ENCODE measurements at places on chromosomes 5 and 9.

DNA sequence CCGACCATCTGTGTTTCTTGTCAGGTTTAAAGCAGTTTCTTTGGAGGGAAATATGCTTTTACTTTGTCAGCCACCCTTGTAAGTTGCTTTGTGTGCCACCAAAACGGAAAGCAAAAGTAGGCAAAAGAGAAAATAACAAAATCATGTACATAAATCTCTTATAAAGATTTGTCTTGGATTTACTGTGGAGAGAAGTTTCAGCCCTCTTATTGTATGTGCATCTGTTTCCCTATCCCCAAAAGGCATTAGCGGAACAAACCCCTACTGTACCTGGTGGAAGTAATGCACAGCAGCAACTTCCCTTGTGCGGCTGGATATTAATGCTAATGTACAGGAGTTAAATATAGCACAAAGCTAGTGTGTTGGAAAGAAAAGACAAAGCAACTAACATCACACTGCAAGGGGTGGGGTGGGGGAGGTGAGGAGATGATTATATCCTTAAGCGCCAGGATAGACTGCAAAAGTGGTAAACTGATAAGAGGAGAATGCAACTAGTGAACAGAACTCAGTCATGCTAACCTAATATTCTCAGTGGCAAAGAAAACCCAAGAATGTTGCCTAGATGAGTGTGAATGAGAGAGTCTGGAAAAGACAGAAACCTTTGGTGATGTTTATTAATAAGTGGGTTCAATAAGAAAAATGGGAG, 396.5 kb upstream of the MEF2C start:
- DNase-seq = no peak

DNA sequence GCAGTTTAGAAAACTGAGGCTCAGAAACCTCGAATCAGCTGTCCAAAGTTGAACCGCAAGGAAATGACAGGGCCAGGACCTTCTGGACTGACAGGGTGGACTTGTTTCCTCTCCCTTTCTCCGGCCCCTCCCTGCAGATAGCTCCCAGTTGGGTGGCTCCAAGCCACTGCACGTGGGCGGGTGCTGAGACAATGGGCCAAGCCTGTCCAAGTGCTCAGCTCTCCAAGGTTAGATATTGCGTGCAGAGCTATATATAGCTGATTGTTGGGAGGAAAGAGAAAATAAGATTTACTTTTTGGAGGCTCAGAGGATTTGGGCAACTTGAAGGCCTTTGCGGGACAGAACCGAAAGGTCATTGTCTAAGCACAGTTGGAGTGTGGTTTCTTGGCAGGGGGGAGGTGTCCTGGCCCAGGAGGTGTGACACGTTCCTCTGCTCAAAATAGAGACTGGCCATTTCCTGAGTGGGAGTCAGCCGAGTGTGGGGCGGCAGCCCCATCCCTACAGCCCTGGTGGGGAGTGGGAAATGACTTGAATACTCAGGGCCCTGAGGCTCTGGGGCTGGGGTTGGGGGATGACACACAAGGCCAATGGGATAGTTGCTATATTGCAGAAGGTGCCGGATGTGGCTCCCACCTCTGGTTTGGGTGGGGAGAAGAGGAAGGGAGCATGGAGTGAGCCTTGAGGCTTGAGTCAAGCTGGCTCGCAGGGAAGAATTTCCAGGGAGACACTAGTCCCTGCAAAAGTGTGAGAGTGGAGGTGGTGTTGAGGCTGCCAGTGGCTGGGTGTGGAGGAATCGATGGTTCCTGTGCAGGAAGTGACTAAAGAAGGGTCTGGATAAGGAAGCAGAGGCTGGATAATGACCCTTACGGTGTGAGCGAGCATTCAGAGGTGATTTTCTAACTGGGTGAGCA, 44.4 kb upstream of the SMAD5 start:
- no peak for DNase-seq

- no peak for DNase-seq
Measured at GRCh38 chr9:69215774-69216485, 41.9 kb downstream of the TJP2 start.

GRCh38 chr5:83475935-83476814, 4.6 kb downstream of the VCAN start:
- no peak for DNase-seq

DNA sequence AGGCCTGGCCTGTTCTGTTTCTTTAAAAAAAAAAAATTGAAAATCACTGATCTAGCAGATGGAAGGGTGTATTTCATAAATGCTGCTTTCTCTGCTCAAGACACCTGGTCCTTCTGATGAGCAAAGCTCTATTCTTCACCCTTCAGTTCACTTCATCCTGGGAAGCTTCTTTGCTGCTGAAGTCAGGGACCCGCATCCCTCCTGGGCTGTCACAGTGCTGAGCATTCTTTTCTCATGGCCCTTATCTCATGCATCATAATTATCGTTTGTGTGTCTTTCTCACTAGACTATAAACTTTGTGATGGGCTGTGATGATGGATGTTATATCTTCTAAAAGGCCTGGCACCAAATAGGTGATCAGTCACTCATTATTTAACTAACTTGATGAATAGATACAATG, 461.0 kb downstream of the GADD45G start:
- DNase-seq = no peak

GRCh38 chr5:124824637-124825158, 78.3 kb upstream of the ZNF608 start:
- DNase-seq = no peak

DNA sequence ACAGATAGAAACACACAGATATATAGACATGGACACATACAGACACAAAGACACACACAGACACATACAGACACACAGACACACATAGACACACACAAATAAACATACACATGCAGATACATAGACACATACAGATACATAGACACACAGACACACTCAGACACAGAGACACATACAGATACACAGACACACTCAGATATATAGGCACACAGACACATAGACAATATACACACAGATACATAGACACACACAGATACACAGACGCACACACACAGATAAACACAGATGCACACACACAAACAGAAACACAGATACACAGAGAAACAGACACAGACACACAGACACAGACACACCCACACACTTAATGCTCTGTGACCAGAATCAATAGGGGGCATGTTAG, 156.8 kb downstream of the IRX2 start:
- DNase-seq = no peak

DNA sequence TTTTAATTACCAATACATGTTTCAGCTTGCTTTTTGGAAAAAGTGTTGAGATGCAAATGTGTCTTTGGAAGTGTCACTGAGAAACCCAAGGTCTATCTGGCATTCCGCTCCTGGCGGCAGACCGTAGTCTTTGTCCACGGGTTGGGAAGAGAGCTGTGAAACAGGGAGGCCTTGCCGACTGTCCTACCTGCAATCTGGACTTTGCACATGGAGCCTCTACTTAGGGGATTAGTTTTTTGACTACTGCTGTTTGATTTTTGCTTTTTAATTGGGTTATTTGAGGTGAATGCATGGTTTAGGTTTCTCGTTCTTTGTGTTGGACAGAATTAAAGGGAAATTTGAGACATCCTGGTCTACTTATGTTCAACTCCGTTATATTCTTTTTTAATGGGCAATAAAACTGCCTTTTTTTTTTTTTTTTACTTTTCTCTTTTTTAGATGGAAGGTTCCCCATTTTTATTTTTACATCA, 25.7 kb downstream of the TRIO start:
- no peak for DNase-seq

GRCh38 chr5:34410411-34411139, 245.6 kb upstream of the RAI14 start:
- no peak for DNase-seq

- DNase-seq = no peak
Measured at GRCh38 chr5:100188339-100188738, 346.8 kb upstream of the FAM174A start.

GRCh38 chr5:128254789-128255188, 171.2 kb downstream of the SLC12A2 start:
- DNase-seq = no peak

- DNase-seq = no peak
Measured at GRCh38 chr9:94967482-94967881, 241.0 kb downstream of the AOPEP start.

- no peak for DNase-seq
Measured at GRCh38 chr9:16258191-16258590, 612.3 kb downstream of the BNC2 start.

DNA sequence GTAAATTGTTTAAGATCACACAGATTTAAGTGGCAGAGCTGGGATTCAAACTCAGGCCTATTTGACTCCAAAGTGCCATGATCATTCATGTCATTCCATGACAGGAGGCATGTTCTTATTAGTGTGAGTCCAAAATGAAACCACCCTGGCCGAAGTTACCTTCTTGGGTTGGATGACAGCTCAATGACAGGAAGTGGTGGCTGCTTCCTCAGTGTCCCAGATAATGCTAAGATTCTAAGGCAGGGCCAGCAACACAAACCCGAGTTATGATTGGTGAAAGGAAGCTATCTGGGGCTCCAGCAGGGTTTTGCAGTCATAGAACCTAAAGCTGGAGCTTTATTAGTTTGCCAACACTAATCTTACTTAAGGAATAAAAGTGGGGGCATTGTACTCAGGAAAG, 340.4 kb downstream of the SLIT3 start:
- no peak for DNase-seq

DNA sequence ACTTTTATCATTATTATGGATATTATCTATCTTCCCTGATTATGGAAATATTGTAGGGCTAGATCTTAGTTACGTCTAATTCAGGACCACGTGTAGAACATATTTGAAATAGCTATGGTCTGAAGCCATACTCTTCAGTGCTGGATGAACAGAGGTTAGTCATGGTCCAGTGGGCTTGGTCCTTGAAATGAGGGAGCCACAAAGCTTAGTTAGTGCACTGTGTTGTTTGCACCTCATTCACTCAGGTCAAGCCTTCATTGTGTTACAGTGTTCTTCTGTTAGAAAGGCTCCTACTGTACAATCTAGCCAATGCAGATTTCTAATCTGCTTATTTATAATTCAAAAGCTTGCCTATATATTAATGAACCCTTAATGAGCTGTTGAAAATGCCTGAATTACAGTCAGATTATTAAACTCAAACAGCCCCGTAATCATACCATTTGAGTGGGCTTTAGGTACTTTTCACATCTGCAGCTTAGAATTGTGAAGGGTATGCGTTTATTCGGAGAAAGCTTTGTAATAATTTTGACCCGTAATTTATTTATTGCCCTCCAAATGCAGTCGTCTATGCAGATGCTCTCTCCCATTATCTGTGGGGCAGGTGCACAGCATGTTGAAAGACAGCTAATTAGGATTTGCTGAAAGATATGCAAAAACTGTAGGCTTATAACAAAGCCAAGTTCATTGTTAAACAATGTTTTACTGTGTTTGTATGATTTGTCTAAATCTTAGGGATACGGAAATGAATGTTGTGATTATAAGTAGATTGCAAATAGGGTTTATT, 164.9 kb downstream of the PBX3 start:
- DNase-seq = no peak

DNA sequence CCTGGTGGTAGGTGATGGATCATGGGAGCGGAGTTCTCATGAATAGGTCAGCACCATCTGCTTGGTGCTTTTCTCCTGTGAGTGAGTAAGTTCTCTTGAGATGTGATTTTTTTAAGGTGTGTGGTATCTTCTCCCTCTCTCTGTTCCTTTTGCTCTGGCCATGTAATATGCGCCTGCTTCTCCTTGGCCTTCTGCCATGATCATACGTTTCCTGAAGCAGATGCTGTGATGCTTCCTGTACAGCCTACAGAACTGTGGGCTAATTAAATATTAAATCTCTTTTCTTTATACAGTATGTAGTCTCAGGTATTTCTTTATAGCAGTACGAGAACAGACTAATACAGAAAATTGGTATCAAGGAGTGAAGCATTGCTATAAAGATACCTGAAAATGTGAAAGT, 36.4 kb downstream of the UNC13B start:
- no peak for DNase-seq

DNA sequence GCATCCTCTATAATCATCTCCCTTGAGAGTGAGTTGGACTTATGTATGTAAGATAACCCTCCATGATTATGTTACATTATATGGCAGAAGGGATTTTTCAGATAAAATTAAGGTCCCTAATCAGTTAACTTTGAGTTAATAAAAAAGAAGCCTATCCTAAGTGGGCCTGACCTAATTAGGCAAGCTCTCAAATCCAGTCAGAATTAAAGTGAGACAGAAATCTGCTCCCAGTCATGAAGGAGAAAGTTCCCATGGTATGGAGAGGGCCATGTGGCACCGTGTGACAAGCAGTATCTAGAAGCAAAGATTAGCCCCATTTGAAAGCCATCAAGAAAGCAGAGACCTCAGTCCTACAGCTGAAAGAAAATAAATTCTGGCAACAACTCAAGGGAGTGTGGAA, 202.4 kb downstream of the PRELID2 start:
- no peak for DNase-seq

- no peak for DNase-seq
Measured at GRCh38 chr5:149729150-149729549, 960 bp upstream of the PPARGC1B start.

DNA sequence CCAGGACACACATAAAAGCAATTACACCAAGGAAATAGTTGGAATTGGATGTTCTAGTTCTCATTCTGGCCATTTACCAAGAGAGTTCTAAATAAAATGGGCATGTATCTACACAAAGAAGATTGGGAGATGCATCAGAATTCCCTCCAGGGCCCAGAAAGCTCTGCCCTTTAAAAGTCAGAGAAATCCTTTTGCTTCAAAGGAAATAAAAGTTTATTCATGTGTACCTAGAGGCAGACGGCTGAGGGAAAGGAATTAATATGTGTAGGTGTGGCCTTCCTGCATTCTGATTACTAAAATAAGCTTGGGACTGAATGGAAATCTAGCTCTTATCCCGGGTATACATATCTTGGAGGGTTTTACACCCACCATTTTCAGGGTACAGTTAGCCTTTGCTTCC, 719.4 kb downstream of the SEMA5A start:
- no peak for DNase-seq

- DNase-seq = no peak
Measured at GRCh38 chr5:7094626-7095025, 301.3 kb upstream of the ADCY2 start.

GRCh38 chr9:91419222-91420191, 4.1 kb downstream of the NFIL3 start:
- no peak for DNase-seq

DNA sequence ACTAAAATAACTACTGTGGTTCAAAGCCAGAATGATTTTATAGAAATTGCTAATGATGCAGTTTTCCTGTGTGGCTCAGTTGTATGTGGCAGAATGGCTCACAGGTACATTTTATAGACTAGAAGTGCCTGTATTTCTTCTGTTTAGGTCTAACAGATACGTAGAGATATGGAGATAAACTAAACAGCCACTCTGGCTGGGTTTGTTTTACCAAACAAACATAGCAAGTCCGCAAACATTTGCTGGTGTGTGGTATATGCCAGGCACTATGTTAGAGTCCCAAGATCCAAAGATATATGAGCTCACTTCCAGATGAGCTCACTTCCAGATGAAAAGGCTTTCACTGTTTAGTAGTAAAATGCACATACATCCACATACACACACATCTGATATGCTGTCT, 24.4 kb downstream of the ADRB2 start:
- no peak for DNase-seq
